CD4-positive, alpha-beta T cell treated with Interleukin-12 subunit alpha and Interleukin-12 subunit beta, for 1 hour (primary cell): ENCODE measurements at places on chromosomes 4 and X.

GRCh38 chr4:150773729-150774449 is 191.9 kb downstream of the MAB21L2 start:
- DNase-seq = no peak

GRCh38 chr4:48243429-48243828 is 26.2 kb downstream of the TEC start:
- no peak for DNase-seq

GRCh38 chrX:51694254-51694653 is 11.6 kb upstream of the CENPVL2 start:
- DNase-seq = no peak

GRCh38 chr4:82998898-82999297 is 11.7 kb downstream of the LIN54 start:
- DNase-seq = no peak

DNA sequence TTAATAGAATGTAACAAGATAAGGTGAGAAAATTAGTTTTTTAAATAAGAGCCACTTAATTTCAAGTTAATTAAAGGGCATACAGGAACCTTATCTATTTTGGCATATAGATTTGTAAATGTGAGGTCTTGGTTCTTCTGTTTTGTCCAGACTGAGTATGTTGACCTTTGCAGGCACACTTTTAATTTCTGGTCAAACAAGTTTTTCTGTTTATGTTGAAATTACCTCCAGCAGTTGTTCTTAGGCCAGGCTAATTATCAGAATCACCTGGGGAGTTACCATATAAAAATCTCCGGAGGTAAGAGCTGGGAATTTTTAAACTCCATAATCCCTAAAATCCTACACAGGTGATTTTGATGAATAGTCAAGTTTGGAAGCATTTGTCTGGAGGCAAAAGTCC is 227.4 kb upstream of the ANKRD50 start:
- DNase-seq = no peak

GRCh38 chr4:143252478-143252877 is 67.8 kb downstream of the USP38 start:
- no peak for DNase-seq

DNA sequence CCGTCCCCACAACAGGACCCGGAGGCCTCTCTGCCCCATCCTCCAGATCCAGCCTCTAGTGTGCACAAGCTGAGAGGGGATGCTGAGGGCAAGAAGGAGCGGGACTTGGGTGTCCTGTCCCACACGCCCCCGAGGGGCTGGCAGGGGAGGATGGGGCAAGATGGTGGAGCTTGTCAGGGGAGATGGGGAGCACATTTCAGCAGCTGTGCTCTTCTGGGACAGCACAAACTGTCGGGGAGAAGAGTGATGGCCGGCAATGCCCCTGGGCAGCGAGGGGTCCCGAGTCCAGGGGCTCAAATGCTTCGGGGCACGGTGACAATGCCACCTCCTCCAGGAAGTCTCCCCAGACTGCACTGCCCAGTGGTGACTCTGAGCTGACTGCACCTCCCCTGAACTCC is 134.5 kb downstream of the FAM53A start:
- DNase-seq = no peak

- DNase-seq = no peak
Measured at GRCh38 chrX:10755439-10756334, 135.3 kb upstream of the MID1 start.

- no peak for DNase-seq
Measured at GRCh38 chr4:100366213-100366612, 151.6 kb downstream of the EMCN start.

GRCh38 chr4:78542373-78542772 is 9.2 kb upstream of the ANXA3 start:
- DNase-seq = no peak

DNA sequence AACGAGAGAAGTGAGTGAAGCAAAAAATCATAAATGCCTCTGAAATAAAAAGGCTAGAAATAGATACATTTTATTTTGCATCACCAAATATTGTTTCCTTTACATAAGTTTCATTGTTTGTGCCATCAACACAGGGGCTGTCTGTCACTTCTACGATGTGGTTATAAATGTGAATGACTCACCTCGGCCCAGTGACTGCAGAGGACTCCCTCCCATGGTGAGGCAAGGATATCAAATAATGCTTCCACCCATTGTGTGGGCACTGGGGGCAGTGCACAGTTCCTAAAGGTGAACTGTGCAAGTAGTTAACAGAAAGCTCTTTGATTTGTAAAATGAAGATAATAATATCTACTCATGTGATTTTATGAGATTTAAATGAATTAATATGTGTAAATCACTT is 230.3 kb upstream of the NEIL3 start:
- DNase-seq = no peak

DNA sequence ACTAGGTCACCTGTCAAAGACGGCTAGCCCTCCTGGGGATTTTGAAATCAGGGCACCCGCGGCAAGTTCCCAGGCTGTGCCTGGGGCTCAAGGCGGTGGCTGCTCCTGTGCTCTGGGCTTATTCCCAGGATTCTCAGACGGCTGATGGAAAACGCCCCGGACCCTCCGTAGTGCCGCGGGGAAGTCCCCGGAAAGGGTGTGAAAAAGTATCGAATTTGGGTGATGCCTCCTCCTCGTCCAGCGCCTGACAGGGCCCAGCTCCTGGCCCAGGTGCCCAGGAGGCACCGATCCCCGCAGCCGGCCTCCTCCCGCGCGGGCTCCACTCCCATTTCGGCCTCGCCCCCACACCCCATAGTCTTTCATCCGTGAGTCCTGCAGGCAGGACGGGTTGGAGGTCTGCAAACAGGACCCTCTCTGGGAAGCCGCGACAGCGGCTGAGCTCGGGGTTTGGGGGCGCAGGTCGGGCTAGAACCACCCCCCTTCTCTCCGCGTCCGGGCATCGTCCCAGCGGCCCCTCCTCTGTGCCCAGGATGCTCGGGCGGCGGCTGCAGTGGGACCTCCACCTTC is 1.1 kb upstream of the NSG1 start:
- no peak for DNase-seq

DNA sequence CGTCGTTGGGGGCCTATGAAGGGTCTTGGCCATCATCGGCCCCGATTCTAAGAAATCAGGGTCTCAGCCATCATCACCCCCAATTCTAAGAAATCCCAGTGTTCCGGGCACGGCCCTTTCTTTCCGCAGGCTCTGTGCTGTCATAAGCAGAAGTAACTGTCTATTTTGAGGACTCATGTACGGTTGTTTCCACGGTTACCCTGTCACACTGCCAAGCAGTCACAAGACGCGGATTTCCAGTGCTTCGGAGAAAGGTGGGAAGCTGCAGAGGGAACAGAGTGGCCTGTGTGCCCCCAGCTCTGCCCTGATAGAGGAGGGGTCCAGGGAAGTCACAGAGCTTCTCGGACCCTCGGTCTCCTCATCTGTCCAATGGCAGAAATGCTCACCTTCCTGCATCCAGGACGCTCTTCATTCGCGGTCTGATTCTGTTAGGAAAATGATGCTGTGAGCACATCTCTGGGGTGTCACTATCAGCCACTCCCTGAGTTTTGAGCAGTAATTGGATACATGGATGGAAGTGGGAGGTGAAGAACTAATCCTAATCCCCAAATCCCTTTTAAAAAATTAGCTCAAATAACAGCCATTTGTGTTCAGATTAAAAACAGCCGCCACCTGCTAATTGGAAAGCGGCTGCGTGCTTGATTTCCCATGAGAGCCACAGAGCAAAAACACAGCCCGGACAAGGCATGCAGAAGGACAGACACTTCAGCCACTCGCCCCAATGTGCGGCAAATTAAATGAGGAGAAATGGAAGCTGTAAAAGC is 73.1 kb downstream of the WFS1 start:
- DNase-seq = no peak

GRCh38 chr4:139455126-139455538 is 1.2 kb downstream of the RAB33B start:
- DNase-seq = no peak

- DNase-seq = no peak
Measured at GRCh38 chr4:36374836-36375511, 93.6 kb downstream of the DTHD1 start.

GRCh38 chrX:40188573-40189417 is 91.0 kb upstream of the BCOR start:
- no peak for DNase-seq

GRCh38 chr4:165326831-165327210 is 648 bp upstream of the MSMO1 start:
- peak; percentile 35 for DNase-seq

DNA sequence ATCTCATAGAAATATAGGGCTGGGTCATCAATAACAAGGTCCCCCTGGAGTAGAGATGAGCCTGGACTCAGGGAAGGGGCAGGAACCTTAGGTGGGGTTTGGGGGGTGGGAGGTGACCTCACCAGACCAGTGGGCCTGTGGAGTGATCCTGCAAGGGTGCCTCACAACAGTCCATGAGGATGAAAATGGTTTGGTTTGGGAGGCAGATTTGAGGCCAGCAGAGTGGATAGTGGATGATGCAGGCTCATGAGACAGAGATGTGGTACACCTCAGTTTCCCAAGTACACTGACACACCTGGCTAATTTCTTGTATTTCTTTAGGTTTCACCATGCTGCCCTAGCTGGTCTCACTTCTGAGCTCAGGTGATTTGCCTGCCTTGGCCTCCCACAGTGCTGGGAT is 18.1 kb upstream of the TRIM60 start:
- no peak for DNase-seq

GRCh38 chrX:70452143-70452733 is 7.6 kb downstream of the DLG3 start:
- peak; percentile 67 for DNase-seq

DNA sequence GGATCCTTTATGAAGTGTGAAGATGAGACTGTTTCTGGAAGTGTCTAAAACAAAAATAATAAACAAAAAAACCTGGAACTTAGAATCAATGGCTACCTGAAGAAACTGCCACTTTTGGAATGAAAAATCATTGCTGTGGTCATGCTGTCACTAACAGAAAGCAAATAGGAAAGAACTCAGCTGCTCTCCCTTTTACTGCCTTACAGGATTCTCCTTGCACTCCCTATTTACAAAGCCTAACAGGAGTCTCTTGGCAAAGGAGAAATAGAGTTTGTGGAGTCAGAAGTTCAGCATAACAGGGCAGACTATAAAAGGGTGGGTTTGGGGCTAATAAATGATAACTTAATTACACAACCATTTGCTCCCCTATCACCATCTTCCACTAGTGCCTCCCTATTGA is 19.0 kb upstream of the GK2 start:
- DNase-seq = no peak

- no peak for DNase-seq
Measured at GRCh38 chr4:73139245-73139644, 69.7 kb upstream of the COX18 start.

- DNase-seq = peak; percentile 58
Measured at GRCh38 chr4:108107729-108108382, 60.9 kb downstream of the LEF1 start.

DNA sequence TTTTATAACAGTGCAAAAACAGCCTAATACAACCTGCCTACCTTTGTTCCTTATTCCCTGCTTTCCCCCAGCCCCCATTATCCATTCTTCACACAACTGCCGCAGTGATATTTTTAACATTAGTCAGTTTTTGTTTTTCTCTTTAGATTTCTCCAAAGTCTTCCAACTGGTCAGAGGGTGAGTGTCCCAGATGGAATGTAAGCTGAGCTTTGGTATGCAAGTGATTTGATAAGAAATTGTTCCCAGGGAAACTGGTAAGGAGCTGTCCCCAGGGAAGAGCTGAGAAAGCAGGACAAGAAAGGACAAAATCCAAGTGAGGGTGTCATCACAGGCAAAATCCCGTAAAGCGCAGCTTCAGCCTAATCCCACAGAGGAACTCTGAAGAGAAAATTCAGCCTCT is 475.5 kb upstream of the ADGRL3 start:
- DNase-seq = no peak

- DNase-seq = no peak
Measured at GRCh38 chr4:101033986-101034385, 313.3 kb downstream of the PPP3CA start.

- DNase-seq = no peak
Measured at GRCh38 chr4:188550296-188550695, 411.1 kb downstream of the TRIML1 start.

DNA sequence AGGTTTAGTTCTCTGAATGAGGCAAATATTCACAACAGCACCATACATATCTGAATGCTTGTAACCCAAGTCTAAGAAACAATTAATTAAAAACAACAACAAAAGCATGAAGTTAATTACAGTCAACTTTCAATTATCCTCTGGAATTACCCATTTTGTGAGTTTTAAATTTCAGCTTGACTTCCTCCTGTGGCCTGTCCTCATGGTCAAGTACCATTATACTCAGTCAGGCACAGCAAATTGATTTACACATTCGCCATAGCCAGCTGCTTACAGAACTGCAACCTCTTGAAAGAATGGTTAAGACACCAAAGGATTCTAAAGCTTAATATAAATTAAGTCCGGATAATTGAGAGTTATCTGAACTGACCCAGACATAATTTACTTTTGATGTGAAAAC is 306.5 kb downstream of the CAMK2D start:
- DNase-seq = no peak

DNA sequence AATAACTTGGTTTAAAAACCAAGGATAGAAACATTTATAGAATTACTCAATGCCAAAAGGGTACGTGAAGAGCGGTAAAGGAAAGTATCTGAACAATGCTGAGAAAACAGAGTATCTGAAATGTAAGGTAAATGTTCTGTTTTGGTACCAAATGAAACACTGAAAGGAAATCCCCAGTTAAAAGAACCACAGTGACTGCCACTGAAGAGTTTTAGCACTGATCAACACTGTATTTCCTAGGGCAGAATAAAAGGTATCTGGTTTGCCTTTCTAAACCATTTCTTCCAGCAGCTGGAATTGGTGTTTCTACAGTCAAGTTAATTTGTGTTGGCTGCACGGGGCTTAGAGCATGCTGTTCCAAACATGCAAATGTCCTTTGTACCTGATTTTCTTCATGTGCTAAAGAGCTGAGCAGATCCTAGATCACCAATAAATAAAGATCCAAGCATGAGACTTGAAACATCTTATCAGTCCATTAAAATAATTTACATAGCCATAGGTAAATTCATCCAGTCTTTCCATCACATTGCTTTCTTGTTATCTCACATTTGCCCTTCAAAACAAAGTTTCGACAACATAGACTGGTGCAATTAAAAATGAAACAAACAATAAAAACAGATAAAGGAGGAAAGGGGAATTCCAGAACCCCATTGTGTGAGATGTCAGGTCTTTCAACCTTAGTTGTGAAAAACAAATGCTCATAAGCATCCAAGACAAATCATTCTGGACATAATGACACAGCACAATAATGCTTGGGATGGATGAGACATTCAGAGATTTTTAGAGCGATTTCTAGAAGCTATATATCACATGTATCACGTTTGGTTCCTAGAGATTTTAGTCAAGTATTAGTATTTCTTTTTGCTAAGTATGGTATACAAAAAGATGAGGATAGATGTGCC is 38.6 kb downstream of the MFAP3L start:
- no peak for DNase-seq

DNA sequence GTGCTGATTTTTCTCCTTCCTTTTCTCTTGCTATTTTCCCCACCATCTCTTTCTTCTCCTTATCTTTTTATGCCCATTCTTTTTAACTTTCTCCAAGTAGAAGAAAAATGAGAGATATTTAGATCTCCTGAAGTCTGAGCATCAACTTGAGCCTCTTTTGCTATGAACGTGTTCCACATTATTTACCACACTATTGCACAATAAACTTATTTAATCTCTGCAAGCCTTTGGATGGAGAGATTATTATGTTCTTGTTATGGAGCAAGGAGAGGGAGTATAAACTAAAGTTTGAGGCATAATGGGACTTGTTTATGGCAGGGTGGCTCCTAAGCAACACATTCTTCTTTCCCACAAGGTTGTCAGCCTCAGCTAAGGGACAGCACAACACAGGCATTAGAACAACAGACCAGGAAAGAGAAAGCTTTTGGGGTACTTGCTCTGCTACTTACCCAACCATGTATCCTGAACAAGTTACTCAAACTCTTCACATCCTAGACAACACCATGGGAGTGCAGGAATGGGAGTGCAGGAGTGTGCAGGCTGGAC is 365.5 kb upstream of the BOD1L1 start:
- no peak for DNase-seq
